ENCODE measurements at places on chromosomes 7 and 10. TPM values are rescaled to one million over a fixed set of nuclear protein-coding genes. Genes with fewer than 3 reads are reported as not detected.

The NDUFB2 gene
- 38.4 TPM for total RNA-seq

The FAM237B gene
- total RNA-seq = not detected

The FFAR4 gene
- total RNA-seq = not detected

The CALML3 gene
- total RNA-seq = not detected

The NEBL gene
- 43.0 TPM for total RNA-seq

The MPLKIP gene
- 5.2 TPM for total RNA-seq

The SFTPA1 gene
- total RNA-seq = not detected

The WASL gene
- total RNA-seq = 25.3 TPM

The SPOCK2 gene
- total RNA-seq = 25.8 TPM

The SLIT1 gene
- total RNA-seq = 86.1 TPM

The DNTT gene
- not detected for total RNA-seq

The RHEB gene
- 68.1 TPM for total RNA-seq

The SEMA3C gene
- total RNA-seq = 327 TPM

The DCLRE1A gene
- 12.5 TPM for total RNA-seq

The TMEM140 gene
- total RNA-seq = 0.49 TPM

The ST8SIA6 gene
- total RNA-seq = 4.7 TPM

The IFIT5 gene
- 35.4 TPM for total RNA-seq

The OR6B1 gene
- total RNA-seq = not detected

The ODAD2 gene
- total RNA-seq = 1.5 TPM

Data from temporal lobe (tissue), 4 donors.